ENCODE measurements at places on chromosomes 7 and 10.

DNA sequence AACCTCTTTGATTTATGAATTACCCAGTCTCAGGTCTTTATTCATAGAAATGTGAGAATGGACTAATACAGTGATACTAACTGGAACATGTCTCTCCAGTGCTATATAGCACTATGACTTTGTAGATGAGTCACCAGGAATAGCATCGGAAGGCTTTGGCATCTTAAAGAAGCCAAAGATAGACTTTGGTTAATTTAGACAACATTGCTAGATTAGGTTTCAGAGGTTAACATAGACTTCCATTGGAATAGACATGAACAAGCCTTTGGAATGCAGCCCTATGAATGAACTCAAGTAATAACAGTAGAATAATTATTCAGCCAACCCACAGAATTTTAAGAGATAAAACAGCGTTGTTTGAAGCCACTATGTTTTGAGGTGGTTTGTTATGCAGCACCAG is 169.2 kb downstream of the HGF start:
- no peak for DNase-seq

DNA sequence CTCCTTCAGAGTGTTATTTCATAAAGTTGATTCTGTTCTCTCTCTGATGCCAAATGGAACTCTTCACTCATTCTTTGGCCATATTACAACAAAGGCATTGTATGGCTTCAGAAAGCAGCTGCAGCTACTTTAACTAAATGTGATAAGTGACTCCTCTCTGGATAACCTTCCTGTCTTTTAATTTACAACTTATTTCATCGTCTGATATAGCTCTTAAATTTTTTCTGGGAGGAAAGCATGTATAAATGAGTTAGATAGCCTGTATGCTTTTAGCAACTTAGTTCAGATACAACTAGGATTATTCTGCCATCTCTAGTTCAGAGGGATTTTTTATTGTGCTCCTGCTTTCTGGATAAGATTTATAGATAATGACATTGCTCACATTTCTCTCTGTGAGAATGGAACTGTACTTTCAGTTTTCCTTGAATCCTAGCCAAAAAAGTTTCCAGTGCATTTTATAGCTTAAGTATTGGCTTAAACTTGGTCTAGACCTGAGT is 57.5 kb downstream of the KLHDC10 start:
- no peak for DNase-seq

GRCh38 chr7:47587976-47588375 is 6.1 kb upstream of the TNS3 start:
- no peak for DNase-seq

DNA sequence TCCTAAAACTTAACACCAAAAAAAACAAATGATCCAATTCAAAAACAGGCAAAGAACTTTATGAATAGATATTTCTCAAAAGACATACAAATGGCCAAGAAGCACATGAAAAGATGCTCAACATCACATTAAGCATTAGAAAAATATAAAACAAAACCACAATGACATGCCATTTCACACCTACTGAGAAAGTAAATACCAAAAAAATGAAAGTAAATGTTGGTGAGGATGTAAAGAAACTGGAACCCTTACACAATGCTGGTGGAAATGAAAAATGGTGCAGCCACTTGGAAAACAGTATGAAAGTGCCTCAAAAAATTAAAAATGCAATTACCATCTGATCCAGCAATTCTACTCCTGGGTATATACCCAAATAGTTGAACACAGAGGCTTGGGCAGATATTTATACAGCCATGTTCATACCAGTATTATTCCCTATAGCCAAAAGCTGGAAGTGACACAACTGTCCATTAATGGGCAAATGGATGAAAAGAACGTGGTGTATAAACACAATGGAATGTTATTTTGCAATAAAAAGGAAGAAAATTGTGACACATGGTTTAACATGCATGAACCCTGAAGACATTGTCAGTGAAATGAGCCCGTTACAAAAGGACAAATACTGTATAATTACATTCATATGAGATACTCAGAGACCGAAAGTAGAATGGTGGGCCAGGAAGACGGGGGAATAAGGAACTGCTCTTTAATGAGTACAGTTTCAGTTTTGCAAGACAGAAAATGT is 89.0 kb downstream of the JMJD1C start:
- DNase-seq = no peak

- DNase-seq = no peak
Measured at GRCh38 chr10:114427124-114427852, 23.0 kb upstream of the AFAP1L2 start.

DNA sequence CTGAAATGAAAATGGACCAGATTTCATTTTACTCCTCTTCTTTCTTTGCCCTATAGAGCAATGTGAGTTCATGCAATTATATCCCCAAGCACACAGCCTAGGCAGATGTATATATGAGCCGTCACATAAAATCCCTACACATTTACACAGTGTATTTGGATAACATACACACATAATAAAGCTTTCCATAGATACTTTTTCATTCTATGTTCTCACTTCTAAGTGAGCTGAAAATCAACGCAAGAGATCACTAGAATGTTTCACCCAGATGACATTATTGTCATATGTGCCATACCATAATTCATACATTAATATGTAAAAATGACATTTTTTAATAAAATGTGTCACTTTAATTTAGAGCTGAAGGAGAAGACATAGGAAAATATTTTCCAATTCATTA is 129.4 kb downstream of the INHBA start:
- no peak for DNase-seq

- DNase-seq = no peak
Measured at GRCh38 chr10:1559311-1559710, 178.0 kb downstream of the ADARB2 start.

- no peak for DNase-seq
Measured at GRCh38 chr7:150621376-150621775, 10.8 kb downstream of the GIMAP6 start.

- peak; percentile 86 for DNase-seq
Measured at GRCh38 chr10:84525120-84525806, 196.9 kb downstream of the CCSER2 start.
